ENCODE measurements at places on chromosomes 3 and 15.
A peak's percentile ranks its signal among the peaks of the same experiment; 100 is the strongest.

DNA sequence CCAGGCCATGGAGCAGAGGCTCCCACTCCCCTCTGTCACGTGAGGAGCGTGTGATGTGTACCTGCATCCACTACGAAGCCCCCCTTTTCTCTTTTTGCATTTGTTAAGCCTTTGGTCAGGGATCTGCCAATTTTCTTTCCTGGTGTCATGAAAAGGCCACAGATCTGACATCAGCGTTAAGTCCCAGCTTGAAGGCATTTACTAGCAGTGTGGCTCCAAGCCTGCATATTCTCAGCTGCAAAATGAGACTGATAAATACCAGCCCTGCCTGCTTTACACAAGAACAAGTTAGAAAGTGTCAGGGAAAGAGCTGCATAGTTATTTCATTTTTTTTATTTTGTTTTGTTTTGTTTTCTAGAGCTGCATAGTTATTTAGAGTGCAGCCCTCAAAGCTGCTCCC, 2.3 kb upstream of the ANKRD63 start:
- DNase-seq, result peak; percentile 84

DNA sequence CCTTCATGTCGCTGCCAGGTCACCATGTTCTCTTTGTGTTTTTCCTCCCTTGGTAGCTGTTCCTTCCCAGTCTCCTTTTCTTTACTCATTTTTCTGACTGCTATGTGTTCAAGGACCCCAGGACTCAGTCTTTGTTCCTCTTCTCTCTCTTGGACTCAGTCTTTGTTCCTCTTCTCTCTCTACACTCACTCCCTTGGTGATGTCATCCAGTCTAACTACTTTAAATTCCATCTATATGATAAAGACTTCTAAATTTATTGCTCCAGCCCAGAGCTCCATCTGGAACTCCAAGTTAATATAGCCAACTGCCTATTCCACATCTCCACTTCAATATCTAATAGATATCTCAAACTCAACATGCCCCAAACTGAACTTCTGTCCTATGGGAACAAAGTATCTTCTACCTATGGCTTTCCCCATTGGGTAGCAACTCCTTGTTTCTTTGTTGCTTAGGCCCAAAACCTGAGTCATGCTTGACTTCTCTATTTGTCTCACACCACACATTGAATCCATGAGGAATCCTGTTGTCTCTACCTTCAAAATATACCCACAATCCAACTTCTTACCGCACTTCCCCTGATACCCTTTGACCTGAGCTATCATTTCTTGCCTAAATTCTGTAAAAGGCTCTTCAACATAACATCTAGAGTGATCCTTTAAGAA, 4.9 kb upstream of the DYNC1LI1 start:
- DNase-seq, result no peak

GRCh38 chr3:65595222-65596028, 443.3 kb downstream of the MAGI1 start:
- no peak for DNase-seq

GRCh38 chr3:27449530-27450150, 34.5 kb downstream of the SLC4A7 start:
- no peak for DNase-seq

DNA sequence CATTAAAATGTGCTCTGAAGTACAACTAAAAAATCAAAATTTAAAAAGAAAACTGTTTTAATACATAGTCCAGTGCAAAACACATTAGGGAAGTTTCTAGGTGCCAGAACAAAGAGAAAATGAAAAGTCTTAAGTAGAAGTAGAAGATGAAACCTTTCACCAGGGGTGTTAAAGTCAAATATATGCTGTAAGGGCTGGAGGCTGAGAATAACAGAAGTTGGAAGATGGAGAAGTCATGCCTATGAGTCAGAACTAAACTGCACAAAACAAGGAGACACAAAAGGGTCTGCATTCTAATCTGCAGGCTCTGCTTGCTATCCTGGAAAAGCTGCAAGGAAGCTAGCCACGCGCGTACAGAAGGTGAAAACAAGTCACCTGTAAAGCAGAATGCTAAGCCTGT, 48.7 kb upstream of the CPB1 start:
- DNase-seq, result no peak

- DNase-seq, result no peak
Observed at GRCh38 chr3:188468196-188468595, 314.2 kb downstream of the LPP start.

DNA sequence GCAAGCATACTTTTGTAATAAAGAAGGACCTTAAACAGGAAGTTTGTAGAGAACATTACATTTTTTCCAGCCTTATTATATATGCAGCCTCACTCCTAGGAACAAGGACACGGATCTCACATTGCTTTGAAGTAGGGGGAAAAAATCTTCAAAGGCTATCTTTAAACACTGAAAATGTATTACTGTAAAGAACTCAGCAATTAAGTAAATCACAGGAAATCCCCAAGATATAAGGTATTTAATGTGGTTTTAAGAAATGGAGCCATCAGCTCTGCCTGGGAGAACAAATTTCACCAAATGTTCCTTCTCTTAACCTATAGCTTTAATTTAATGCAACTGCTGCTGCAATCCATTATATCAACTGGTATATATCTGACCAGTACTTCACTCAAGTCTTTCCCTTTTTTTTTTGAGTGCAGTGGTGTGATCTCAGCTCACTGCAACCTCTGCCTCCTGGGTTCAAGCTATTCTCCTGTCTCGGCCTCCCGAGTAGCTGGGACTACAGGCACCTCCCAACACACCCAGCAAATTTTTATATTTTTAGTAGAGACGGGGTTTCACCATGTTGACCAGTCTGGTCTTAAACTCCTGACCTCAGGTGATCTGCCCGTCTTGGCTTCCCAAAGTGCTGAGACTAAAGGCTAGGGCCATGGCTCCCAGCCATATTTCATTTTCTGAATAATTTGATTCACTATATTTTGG, 2.8 kb downstream of the BTLA start:
- no peak for DNase-seq

DNA sequence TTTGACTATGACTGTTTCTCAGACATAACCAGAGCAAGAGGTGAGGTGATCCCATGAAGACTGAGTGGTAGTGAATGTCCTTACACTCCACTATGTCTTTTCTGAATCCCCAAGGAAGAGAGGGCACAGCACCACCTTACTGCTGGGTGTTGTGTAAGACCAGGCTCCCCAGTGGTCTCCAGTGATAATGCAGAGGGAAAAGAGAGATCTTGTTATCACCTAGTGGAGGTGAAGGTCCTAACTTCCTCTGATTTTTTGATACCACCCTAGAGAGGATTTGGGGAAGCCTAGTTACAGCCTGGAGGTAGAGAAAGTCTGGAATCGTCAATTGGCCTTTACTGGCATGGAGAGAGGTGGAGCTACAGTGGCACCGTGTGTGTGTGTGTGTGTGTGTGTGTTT, 288.0 kb upstream of the BCHE start:
- DNase-seq, result no peak

DNA sequence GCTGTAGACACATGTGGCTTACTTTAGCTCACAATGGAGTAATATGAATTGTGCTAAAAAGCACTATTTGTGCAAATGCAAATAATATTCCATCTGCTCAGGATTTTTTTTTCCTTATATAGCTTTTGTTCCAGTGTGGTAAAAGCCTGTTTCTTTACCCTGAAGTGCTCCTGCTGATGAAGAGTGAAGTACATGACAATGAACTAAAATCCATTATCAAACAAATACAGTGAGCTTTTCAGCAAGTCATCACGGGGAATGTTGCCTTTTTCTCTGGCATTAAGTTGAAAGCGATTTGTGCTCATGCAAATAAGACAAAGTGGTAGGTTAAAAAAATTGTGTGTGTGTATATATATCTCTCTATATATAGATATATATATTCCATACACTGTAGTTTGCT, 28.6 kb upstream of the CCDC39 start:
- no peak for DNase-seq

DNA sequence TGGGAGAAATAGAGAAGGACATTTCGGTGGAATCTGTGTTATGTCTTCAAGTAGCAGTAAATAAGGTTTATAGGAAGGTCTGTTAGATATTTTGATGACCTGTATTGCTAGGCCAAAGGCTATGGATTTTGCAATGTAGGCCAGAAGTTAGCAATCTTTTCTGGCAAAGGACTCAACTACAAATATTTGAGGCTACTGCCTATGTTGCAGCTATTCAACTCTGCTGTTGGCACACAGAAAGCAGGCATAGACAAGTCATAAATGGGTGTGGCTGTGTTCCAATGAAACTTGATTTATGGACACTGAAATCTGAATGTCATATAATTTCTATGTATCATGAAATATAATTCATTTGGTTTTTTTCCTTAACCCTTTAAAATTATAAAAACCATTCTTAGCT, 438.7 kb upstream of the C2CD4B start:
- no peak for DNase-seq

GRCh38 chr15:43346305-43346704, 15.9 kb upstream of the LCMT2 start:
- DNase-seq, result no peak

DNA sequence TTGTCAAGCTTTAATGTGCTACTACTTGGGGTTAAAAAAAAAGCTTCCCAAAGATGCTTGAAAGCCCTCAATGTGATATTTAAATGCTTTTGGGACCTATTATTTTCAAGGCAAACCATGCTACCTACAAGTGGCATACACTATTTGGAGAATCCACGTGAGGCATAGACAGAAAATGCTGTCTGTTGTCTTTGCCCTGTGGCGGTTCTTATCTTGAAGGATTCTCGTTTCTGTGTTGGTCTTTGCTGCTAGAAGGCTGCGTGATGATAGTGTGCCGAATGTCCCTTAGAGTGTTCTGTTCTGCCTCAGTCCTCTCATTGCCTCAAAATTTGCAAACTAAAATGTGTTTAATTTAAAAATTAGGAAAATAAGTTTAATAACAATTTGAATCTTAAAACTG, 356.2 kb upstream of the RARB start:
- no peak for DNase-seq

DNA sequence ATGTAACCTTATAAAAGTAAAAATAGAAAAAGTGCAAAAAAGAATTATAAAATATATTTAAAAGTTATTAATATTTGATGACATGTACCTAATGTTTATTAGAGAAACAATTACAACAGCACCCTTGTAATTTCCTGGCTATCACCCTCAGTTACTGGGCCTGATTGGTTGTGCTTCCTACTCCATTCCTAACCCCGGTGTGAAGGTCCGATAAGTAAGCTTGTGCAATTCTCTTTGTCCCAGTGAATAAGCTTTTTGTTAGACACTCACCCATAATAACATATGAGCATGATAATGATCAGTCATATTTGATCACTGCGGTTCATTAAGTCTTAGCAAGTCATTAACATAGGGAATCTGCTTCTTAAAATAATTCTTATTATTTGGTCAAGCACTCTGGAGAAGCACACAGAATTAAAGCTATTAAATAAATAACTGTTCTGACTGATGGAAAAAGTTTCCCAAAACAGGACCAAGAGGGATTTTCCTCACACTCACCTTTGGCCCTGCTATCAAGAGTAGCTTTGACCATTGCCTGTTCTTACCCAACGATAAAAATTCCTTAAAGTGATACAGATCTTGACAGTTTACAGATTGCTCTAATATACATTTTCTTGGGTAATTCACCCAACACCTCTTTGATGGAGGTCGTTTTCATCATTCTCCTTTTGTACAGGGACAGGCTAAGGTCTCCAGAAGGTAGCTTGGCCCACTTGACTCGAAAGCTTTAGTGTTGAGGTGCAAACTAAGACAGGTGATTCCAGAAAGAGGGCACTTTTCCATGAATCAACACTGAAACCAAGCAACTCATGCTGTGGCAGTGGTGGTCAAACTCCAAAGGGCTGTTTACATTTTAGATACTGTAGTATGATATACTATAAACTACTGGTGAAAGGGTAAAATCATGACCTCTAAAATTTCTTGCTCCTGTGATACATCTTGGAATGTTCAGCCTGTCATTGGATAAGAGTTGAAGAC, 543.0 kb upstream of the KCNMB2 start:
- DNase-seq, result no peak

GRCh38 chr3:136734382-136735070, 17.7 kb downstream of the STAG1 start:
- DNase-seq, result no peak

- DNase-seq, result no peak
Observed at GRCh38 chr15:46709460-46710083, 1007.7 kb upstream of the SEMA6D start.

DNA sequence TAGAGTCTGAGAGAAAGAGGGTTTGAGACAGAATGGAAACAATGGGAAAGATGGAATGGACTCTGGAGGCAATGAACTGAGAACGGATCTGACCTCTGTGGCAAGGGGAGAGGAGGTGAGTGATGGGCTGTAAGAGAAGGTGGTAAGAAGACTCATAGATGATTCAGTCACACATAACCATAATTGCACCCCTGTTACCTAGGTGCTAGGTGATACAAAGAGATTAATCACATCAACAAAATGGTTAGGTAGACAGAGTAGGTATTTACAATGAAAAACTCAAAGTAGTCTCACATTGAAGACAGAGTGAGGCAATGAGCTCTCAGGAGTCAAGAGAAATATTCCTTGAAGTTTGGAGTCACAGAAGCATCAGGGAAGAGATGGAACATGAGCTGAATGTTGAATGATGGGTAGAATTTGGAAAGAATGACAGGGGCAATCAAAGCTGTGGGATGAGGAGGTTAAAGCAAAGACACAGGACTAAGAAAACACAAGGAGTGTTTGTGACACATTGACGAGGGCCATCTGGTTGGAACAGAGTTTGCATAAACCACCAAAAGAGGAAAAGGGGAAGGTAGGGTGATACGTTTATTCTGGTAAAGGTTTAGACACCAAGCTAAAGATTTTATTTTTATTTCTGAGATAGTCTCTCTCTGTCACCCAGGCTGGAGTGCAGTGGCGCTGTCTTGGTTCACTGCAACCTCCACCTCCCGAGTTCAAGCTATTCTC, 32.7 kb downstream of the MME start:
- DNase-seq, result no peak

DNA sequence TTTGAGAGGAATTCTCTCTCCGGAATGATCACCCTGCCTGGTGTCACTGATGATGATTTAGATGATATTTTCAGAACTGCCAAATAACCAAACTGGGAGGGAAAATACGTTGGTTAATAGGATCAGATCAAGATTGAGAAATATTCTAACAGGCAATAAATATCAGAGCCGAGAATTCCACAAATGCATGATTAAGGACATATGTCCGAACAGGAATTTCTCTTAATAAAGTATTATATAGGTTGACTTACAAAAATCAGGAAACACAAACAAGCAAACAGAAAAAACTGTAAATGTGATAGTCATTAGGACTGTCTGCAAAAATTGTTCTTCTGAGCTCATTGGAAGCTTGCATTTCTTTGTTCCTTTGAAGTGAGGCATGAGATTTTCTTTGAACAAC, 75.1 kb upstream of the PHLDB2 start:
- DNase-seq, result no peak

DNA sequence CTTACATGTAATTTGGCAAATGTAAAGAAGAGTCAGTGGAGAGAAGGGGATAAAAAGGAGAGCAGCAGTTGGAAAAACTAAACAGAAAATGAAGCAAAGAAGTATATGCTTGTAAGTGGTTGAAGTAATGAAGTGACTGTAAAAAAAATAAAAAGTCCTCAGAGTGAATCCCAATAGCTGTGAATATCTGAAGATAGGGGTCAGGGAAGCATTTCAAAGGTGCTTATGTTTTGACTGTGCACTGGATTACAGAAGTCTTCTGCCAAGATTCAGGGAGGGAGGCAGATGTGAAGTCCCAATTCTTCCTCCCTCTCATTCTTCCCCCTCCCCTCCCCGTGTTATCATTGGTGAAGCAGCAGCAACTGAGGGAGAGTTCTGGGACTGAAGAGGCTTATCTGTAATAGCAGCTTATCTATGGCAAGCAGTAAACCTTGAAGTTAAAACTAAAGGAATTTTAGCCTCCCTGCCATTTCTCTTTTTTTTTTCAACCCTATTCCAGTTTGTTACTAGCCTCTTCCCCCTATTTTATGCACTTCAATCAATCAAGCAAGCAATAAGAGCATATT, 597.9 kb downstream of the IGSF11 start:
- DNase-seq, result no peak

- no peak for DNase-seq
Observed at GRCh38 chr3:47578691-47579632, at the start of gene CSPG5. Gene CSPG5 (minus strand): TSS chr3:47578865. CDS start chr3:47578693, 172 bp downstream.

All from skin of body (tissue), 3 donors.